ENCODE measurements at places on chromosomes 3 and 15. TPM values are rescaled to one million over a fixed set of nuclear protein-coding genes. Genes with fewer than 3 reads are reported as not detected.

SYNPR gene
- total RNA-seq: 3.7 TPM

REC114 gene
- total RNA-seq: not detected

RASGRF1 gene
- total RNA-seq: 0.05 TPM

P2RY13 gene
- not detected for total RNA-seq

NCK1 gene
- 31.0 TPM for total RNA-seq

WDR48 gene
- 59.4 TPM for total RNA-seq

LIPC gene
- not detected for total RNA-seq

C3orf22 gene
- not detected for total RNA-seq

CACNA1D gene
- 2.8 TPM for total RNA-seq

GRCh38 chr3:99659032-99659431 lies 20.6 kb downstream of the COL8A1 start:
- no peak for DNase-seq

- no peak for DNase-seq
These were observed 46.2 kb downstream of the COL8A1 start for GRCh38 chr3:99684644-99685043.

GRCh38 chr15:48794697-48795134 lies 16.2 kb downstream of the CEP152 start:
- DNase-seq: no peak

DNA sequence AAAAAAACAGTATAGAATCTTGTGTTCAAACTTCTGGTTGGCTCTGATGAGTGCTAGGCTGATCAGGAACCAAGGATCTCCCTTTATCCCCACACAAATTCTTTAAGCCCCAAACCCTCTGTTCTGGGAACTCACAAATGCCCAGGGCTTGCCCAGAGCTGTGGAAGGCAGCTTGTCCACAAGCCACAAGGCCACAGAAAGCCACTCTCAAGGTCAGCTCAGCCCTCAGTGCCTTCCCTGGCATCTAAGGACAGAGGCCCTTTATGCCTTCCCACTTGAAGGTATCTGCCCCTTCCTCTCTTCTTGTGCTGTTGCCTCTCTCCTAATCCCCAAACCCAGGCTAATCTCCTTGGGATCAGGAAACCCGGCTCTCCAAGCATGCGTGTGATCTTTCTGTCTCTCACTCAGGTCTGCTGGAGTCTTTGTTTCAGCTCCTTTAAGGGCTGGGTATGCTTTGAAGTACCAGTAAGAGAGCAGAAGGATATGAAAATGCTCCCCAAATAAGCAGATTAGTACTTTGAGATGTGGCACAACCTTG lies 145.0 kb upstream of the TRIM42 start:
- DNase-seq: no peak

- no peak for DNase-seq
These were observed 47.1 kb downstream of the DAPK2 start for GRCh38 chr15:63999177-63999576.

DNA sequence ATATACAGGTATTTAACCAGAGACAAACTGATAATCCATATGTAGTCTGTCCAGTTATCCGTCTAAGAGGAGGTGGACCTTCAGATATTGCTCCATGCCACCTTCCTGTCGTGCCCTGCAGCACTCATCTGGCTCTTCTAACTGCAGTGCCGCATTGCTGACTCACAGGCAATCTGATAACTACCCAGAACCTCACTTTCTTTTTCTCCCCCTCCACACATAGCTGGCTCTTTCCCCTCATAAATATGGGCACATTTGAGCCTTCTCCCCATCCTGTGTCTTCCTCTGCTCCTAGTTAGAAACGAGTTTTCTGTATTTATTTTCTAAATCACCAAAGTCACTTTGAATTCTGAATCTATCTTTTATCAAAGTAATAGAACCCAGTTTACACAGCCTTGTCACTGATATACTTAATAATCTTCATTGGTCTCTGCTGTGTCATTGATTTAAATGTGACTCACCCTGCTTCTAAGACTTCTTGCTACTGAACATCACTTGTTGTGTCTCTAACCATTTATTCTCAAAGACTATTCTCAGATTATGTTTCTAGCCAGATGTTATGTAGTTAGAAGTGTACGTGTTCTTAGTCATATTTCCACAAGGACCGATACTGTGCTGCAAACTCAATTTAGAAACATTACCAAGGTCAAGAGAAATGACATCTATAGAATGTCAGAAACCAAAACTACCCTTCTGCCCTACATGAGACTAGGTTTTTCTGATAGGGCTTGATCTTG lies 17.4 kb upstream of the KCNMB2 start:
- DNase-seq: no peak

DNA sequence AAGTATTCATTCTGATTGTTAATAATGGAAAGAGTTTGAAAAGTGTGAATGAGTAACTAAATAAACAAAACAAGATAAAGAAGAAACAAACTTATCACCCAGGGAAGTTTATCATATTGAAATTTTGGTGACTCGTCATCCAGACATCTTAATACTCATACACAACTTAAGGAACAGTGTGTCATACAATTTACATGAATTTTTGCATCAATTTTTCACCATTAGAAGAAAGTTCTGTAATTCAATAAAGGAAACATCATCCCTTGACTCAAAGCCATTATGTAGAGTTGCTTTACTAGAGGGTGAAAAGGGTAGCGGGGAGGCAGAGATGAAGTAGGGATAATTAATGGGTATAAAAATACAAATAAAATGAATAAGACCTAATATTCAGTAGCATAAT lies 536.2 kb downstream of the GRM7 start:
- no peak for DNase-seq
